ENCODE measurements at places on chromosomes 11 and 22.

DNA sequence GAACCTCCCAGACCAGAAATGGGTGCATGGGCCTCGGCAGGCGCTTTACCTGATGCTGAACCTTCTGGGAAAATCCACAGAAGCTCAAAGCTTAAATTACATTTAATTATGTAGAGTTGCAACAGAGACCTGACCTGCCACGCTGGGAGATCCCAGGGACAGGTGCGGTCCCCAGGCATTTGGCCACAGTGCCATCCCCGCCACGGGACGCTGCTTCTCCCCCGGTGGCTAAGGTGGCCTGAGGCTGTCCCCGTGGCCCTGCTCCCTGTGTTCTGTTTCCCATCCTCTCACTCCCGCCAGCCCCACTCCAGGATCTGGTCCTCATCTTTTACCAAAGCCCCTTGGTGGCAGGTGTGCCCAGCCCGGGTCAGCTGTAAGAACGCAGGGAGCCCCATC is 39.6 kb downstream of the GRAMD4 start:
- no peak for DNase-seq

GRCh38 chr11:124081483-124081882 is 33.8 kb upstream of the VWA5A start:
- no peak for DNase-seq

- DNase-seq = no peak
These were observed 98.6 kb upstream of the CD44 start for GRCh38 chr11:35040221-35040942.

- no peak for DNase-seq
These were observed 20.6 kb upstream of the RAPSN start for GRCh38 chr11:47469361-47470179.

DNA sequence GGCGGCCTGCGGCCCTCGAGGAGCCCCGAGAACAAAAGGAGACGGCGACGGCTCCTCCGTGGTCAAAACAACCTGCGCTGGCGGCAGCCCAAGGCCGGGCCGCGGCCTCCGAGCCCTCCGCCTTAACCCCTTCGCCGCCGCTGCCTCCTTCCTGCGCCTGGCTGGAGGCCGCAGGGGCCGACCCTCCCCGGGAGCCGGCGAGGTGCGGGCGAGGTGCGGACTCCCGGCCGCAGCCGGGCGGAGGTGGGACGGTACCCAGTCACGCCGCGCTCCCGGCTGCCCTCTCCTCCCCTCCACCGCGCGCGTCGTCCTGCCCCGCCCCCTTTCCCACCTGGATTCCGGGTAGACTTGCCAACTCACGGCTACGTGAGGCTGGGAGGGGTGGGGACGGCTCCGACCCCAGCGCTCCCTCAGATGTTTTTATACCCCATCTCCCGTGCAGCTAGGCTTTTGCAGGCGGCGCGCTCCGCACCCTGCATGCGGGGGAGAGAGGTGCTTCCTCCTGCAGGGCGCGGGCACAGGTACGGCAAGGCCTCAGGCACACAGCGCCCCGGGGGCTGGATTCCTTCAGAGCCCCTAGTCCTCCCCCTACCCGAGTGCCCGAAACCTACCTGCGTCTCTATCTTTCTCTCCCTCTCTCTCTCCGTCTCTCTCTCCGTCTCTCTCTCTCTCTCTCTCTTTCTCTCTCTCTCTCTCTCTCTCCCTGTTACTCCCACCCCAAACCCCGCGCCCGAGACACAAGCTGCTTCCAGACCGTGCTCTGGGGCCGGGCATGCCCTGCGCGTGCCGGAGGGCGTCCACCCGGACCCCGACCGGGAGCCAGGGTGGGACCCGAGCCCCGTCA is 2.0 kb downstream of the PDGFB start:
- no peak for DNase-seq

DNA sequence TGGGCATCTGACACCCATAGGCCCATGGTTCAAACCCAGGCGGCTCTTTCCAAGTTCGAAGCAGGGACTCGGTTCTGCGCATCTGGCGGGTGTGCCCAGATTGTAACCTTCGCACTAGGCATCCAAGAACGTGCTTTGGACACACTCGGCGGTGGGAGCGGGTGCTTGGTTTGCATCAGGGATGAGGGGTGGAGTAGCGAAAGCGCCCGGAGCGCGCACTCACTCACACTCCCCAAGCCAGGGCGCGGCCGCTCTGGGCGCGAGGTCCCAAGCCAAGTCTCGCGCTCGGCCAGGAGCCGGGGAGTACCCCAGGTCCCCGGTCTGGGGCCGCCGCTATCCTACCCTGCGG is 243 bp upstream of the SYT9 start:
- DNase-seq = no peak

GRCh38 chr22:27756212-27756660 is 45.3 kb downstream of the MN1 start:
- DNase-seq = no peak

- DNase-seq = no peak
These were observed 53.8 kb upstream of the CAPRIN1 start for GRCh38 chr11:33997584-33998251.

GRCh38 chr11:8927233-8927632 is 5.5 kb downstream of the C11orf16 start:
- no peak for DNase-seq

GRCh38 chr11:115325523-115325922 is 178.7 kb downstream of the CADM1 start:
- DNase-seq = no peak

DNA sequence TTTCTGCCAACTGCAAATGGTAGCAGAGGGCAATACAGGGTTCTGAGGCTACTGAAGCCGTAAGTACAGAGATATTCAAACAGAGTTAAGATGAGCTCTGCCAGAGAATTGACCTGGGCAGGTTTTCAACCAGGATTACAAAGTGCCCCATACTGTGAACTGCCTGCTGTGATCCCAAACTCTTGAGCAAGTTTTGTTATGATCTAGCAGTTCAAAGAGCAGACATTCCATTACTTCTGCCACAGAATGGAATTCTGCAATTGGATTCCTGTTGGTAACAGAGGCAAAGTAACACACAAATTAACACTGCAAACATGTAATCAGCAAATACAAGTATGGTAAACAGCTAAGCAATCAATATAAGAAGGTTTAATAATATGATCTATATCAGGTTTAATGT is 31.2 kb downstream of the ALG9 start:
- DNase-seq = no peak

DNA sequence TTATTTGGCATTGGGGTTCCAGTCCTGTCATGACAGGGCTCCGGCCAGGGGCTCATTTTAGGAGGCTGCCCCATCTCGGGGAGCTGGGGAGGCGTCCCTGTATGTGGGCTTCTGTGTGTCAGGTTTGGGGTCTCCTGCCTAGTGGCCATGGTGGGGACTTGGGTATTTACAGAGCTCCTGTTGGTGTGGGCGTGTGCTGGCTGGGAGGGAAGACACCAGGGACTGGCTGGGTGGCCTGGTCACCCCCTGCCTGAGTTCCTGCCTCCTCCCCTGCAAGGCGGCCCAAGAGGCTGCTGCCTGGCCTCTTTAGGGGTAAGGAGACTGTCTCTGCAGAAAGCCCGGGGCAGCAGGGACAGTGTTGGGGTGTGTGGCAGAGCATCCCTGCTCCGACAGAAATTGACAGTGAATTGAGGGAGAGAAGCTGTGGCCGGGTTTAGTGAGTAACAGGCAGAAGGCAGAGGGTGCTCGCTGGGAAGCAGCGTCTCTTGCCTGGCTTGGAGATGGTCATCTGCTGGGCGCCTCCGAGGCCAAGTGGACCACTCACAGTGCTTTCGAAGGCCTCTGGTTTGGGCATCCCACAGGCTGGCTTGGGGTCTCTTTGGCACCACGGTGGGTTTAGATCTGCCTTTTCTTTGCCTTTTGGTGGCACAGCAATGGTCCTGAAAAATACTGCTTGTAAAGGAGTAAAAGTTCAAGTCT is 40.3 kb upstream of the GRAMD4 start:
- no peak for DNase-seq

GRCh38 chr22:42747701-42748513 is 27.2 kb upstream of the A4GALT start:
- no peak for DNase-seq

Data from C1 segment of cervical spinal cord (tissue), 14 donors.